ENCODE measurements at places on chromosomes 12 and 14.
A peak's percentile ranks its signal among the peaks of the same experiment; 100 is the strongest.

- no peak for DNase-seq
Measured at GRCh38 chr14:74133833-74134481, 49.2 kb downstream of the LIN52 start.

- DNase-seq, result peak; percentile 61
Measured at GRCh38 chr12:54596526-54596946, 8.1 kb upstream of the PPP1R1A start.

DNA sequence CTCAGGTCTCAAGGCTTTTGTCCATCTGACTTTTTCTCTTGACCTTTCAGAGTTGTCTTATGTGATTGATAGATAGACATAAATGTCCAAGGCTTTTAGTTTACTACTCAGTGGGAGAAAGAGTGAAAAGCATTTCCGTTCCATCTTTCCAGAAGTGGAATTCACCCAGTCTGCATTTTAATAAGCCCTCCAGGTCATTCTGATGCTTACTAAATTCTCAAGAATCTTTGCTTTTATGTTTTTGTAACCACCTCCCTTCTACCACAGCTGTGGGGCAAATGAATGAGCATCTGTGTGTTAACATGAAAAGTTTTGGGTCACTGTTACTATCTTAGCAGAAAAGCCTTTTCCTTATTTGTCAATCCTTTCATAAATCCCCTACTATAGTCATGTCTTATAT lies 251.4 kb downstream of the LRIG3 start:
- no peak for DNase-seq

DNA sequence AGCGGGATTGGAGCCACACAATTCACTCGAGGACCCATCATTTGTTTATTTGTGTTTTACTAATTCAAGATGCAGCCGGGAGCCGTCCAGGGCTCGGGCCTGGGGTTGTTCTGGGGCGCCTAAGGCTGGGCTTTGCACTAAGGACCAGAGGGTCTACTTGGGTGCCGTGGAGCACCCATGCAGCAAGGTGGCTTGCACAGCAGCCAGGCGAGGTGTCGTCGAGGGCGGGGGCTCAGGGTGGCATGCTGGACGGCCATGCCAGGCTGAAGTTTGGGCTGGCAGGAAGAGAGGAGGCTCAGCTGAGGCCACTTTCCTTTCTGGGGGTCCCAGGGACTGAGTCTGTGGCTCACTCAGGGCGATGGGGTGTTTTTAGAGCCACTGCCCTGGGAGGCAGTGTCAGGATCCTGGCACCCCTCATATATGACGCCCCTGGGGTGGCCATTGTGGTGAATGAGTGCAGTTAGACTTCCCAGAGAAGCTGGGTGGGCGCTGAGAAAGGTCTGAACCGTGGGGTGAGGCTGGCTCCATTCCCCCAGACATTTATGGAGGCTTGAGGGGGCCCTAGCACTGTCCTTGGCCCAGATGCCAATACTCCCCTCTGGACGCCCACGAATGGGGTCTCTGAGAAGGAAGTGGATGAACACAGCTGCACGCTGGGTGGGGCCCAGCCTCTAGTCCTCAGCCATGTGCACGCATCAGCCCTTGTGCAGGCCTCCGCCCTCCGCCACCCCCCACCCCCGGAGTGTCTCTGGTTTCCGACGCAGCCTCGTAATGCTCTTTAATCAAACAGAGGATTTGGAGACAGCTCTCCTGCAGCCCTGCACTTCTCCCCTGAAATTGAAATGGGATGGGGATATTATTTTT lies 11.3 kb downstream of the MEG3 start:
- DNase-seq, result peak; percentile 71

- DNase-seq, result no peak
Measured at GRCh38 chr12:1847411-1847810, 27.0 kb downstream of the LRTM2 start.

GRCh38 chr14:39367387-39367751 lies 64.9 kb downstream of the FBXO33 start:
- DNase-seq, result no peak
